Left colon (tissue), 2 donors: ENCODE measurements at places on chromosomes 4 and X.
A peak's percentile ranks its signal among the peaks of the same experiment; 100 is the strongest.

- no peak for DNase-seq
These were observed 54.1 kb downstream of the GRK4 start for GRCh38 chr4:3017504-3017903.

DNA sequence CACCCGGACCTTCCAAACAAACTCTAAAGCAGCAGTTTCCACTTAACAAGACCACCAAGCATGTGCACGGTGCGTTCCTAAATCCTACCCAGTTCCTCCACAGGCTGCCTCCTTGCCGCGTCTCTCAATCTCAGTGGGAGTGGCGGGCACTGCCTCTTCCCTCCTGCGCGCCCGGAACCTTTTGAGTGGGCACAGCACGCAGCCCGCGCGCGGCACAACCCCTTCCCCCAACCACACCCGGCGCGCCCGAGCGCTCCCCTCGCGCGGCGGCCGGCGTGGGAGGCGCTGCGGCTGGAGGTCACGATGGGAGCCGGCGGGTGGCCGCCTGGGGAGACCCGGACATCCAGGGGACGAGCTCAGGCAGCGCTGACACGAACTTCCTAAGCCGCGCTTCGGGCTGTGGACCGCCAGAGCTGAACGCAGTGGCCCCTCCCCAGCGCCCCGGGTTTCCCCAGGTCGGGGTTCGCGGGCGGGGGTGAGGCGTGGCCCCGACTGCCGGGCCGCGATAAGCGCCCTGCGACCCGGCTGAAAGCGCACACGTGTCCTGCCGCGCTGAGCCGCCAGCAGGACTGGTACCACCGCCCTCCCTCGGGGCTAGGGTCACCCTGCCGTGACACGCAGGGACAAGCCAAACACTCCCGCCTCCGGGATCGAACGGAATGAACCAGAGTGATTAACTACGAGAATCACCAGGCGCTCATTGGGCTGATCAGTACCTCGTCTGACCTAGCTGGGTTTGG, at the start of gene ABCG2:
Gene ABCG2, minus strand, starts transcription at position 151 of the 740 bp plus-strand sequence. CDS start 18,644 bp downstream, outside the sequence.
- DNase-seq: peak; percentile 36

DNA sequence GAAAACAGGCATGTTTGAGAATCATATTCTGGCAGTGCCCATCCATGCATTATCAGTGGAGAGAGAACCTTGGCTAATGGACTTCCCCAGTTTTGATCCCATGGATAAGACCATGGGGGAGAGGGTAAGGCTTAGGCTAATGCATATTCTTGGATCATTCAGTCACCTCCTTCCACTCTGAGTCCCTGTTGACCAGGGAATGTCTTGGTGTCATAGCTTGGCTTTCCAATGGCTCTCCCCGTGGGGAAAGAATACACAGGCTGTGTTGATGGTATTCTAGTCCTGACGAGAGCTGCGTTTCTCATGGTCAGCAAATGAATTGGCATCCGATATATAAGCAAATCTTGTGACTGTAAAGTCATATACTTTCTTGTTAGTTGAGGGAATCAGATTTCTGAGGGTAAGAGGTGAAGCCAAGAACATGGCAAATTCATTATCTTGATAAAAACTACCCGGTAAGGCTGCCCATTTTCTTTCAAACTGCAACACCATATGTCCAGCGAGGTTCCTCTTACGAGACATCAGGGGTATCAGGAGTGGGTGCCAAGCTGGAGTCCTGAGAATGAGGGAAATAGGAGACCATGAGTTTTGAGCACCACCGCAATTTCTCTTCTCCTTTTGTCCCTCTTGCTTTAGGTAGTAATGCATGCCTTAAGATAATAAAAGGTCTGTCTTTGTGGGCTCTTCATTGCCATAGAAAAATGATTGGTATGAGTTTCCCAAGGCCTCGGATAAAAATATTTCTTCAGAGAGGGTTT, 18.0 kb downstream of the RHOH start:
- DNase-seq: no peak

DNA sequence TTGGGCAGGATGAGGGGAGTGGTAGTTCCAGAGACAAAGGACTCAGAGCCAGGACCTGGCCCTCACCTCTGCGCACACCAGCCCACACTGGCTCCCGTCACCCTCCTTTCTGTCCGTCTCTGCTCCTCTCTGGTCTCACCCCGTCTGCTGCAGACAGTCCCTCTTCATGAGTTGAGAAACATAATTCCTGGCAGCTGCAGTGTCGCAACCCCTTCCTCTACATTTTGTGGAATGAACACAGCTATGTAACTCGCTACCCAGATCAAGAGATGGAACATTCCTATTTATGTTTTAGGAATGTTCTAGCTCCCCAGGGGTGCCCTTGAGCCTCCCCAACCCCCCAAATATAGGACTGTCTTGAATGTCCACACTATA, 59.3 kb downstream of the SHROOM2 start:
- no peak for DNase-seq

DNA sequence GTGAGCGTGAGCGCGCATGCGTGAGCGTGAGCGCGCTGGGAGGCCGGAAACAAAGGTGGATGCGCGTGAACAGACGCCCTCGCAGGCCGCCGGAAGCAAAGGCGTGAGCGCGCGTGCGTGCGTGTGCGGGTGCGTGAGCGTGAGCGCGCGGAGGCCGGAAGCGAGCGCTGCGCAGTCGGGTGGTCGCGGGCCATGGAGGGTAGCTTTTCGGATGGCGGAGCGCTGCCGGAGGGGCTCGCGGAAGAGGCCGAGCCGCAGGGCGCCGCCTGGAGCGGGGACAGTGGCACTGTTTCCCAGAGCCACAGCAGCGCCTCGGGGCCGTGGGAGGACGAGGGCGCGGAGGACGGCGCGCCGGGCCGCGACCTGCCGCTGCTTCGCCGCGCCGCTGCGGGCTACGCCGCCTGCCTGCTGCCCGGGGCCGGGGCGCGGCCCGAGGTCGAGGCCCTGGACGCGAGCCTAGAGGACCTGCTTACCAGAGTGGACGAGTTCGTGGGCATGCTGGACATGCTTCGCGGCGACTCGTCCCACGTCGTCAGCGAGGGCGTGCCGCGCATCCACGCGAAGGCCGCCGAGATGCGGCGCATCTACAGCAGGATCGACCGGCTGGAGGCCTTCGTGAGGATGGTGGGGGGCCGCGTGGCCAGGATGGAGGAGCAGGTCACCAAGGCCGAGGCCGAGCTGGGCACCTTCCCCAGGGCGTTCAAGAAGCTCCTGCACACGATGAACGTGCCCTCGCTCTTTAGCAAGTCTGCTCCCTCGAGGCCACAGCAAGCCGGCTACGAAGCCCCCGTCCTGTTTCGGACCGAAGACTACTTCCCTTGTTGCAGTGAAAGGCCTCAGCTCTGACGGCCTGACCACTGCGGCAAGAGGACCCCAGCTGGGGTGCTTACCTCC, at the start of gene BLOC1S4:
Gene BLOC1S4, plus strand, starts transcription at position 157 of the 894 bp plus-strand sequence. Its CDS starts 36 bp downstream, at position 193.
- peak; percentile 88 for DNase-seq

- DNase-seq: no peak
These were observed 754 bp upstream of the KLF3 start for GRCh38 chr4:38663090-38663800.

DNA sequence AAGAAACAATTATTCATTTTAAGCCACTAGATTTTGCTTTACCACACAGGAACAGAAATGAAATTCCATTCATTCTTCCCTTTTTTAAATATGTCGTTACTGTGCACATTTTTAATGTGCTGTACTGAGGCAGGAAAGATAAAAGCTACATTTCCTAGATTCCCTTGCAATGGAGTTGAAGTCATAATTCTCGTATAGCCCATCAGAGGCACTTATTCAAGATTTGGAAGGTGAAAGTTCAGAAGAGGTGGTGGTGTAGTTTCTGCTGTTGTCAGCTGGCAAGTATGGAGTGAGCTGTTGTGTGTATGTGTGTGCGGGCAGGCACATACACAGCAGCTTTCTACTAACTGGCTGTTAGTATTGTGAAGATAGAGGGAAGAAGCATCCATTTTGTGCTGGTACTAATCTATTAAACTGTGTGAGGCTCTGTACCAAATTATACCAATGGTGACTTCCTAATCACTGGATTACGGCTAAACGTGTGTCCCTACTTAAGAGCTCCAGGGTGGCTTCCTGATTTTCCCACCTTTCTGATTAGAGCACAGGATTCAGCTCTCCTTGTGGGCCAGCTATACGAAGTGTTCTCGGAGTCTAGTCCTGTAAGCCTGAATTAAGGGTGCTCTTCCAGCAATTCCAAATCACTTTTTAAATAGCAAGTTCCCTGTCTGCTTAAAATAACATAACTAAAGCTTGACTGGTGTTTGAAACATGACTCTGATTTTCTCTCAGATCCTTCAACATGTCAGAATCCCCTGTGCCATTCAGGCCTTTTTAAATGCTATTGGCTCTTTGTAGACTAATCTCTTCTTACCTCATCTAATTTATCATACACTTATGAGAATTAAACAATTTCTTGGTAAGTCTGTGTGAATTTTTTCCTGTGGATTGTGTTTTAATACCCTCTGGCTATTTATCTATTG, 43.8 kb downstream of the PDS5A start:
- DNase-seq: no peak
